CD4-positive, alpha-beta T cell treated with Interleukin-1 beta for 1 hour (primary cell): ENCODE measurements at places on chromosomes 2 and 18.

DNA sequence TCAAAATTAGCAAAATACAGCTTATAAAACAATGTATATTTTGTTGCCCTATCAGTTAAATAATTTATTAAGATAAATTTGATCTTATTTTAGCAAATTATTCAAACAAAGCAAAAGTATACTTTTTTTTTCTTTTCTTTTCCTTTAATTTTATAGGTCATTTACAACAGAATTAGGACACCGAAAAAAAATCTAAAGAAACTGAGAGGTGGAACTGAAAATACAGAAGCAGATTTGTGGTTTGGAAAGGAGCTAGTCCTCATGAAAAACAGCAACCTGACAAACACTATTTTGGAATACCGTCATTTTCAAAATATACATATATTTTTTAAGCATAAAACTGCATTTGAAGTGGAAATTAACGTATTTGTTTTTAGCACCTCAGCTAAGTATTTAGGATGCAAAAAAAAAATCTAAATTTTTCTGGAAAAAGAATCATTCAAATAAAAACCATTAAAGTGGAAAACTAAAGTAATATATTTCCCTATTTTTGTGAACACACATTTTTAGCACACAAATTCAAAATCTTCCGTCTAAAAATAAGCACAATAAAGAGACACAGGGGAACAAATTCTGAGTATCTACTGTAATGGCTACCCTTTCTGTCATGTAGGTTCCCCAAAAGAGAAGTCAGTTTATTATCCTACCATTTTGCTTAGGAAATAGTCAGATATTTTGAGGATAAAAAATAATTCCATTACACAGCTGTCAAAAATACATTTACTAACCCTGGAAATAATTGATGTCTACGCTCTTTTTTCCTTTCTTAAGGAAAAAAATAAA, 2.7 kb downstream of the CCDC88A start:
- no peak for DNase-seq

DNA sequence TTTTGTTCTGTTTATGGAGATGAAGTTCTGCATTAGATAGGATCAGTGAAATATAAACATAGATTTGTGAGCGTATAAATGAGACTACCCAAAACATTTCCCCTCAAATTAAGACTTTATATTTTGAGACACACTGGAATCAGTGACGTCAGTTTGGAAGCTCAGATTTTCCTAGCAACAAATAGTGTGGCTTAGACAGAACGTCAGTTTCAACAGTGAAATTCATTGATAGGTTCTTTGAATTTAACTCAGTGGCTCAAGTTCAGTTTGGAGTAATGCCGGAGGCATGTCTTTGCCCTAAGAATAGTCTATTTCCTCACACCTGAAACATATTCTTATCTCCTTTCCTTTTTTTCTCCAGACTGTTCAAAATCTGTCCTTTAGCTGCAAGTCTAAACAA, 113.6 kb upstream of the ARHGAP15 start:
- DNase-seq = no peak

GRCh38 chr2:11554399-11554716, 20.5 kb downstream of the GREB1 start:
- DNase-seq = no peak

GRCh38 chr2:12796657-12797056, 79.9 kb downstream of the TRIB2 start:
- no peak for DNase-seq

- peak; percentile 85 for DNase-seq
These were observed 757 bp upstream of the MTCL1 start for GRCh38 chr18:8704361-8705237.

GRCh38 chr18:25112821-25113434, 239.0 kb downstream of the ZNF521 start:
- DNase-seq = no peak

GRCh38 chr2:223050188-223050587, 1.8 kb upstream of the KCNE4 start:
- DNase-seq = no peak

DNA sequence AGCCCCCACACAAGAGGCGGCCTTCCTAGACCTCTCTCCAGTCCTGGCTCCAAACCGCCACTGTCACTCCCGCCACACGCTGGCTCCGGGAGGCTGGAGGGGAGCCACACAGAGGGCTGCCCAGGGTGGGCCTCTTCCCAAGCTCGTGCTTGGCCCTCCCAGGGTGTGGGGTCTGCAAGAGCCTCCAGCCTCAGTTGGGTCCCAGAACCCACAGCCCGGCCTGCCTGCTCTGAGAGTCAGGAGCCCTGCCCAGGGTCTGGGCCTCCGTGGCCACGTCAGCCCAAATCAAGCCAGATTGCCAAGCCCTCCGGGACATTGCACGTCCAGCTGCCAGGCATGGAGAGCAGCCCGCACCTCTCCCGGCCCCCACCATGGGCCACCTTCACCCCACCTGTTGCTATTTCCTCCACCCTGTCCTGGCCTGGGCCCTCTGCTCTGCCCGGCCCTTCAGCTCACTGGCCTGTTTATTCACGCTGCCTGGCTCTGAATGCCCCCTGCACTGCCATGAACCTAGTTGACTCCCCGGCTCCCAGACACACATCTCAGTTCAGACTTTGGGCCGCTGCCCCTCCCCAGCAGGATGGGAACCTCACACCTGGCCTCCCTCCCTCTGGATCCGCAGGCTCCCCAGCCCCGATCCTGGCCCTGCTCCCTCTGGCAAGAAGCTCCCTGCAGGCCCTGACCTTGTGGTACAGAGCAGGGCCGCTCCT, 61.0 kb downstream of the BIN1 start:
- no peak for DNase-seq

DNA sequence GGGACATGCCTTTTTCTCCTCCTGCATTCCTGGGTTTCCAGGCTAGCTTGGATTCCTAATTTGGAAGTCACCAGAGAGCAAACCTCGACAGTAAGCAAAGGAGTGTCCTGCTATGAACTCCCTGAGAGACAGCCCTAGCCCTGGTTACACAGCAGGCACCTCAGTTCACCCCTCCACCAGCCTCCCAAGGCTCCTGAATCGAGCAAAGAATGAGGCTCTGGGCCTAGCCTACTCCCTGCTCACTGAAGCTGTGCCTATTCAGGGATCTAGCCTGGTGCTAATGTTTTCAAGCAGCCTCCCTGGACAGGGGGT, 66.7 kb upstream of the RMDN2 start:
- DNase-seq = no peak

DNA sequence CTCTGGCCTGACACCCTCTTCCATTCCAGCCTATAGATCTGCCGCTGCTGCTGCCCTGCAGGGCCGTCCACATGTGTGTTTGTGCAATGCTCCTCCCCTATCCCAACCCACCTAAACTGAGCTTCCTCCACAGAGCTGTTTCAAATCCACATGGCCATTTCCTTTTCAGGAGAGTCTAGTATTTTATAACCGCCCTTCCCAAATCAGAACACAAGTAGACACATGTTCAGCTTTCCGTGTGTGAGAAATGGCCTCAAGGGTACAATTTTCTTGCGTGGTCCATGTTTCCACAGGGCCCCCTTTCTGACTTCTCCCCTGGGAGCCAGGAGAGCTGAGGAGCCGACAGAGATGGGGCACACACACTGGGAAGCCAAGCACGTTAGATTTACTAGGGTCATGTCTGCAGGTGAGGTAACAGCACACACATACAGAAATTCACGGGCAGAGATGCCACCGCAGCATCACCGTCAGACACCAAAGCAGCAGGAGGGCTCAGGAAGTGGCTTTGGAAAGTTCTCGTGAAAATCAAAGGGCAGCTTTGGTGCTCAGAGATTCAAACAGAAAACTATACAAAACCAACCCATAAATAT, 102.9 kb upstream of the TGFA start:
- peak; percentile 48 for DNase-seq

DNA sequence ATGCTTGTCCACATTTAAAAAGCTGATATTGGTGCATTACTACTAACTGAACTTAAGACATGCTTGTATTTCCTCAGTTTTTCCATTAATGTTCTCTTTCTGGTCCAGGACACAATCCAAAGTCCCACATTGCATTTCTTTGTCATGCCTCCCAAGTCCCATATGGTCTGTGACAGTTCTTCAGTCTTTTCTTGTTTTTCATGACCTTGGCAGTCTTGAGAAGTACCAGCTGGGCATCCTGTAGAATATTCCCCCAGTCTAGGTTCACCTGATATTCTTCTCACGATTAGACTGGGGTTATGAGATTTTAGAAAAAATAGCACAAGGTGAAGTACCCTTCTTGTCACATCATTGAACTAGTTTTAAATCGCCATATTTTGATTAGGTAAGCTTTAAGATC, 10.3 kb upstream of the ZBTB14 start:
- DNase-seq = no peak

GRCh38 chr2:178469219-178469849, 9.1 kb downstream of the FKBP7 start:
- no peak for DNase-seq

GRCh38 chr2:45242161-45242741, 233.0 kb upstream of the SIX2 start:
- DNase-seq = no peak

GRCh38 chr18:23668731-23669130, 6.0 kb upstream of the ANKRD29 start:
- DNase-seq = no peak

- no peak for DNase-seq
These were observed 117.7 kb downstream of the MEMO1 start for GRCh38 chr2:31893094-31893493.

DNA sequence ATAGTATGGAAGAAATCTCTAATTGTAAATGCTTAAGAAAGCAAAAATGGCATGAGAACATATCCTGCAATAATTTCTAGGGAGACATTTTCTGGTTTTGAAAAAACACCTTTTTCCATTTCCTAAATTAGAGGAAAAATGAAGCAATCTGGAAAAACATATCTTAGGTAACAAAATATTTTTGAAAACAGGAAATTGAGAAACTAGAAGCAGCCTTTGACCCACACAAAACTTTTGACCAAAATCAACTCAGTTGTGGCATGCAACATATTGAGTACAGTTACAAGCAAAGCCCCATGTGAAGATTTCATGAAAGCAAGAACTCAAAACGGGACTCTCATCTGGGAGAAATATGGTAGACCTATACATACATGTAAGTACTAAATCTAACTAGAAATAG, 28.6 kb upstream of the CHAC2 start:
- no peak for DNase-seq

GRCh38 chr2:240500561-240501423, 57.0 kb downstream of the ANKMY1 start:
- no peak for DNase-seq

GRCh38 chr2:46826569-46827245, 88.9 kb downstream of the MCFD2 start:
- DNase-seq = no peak

DNA sequence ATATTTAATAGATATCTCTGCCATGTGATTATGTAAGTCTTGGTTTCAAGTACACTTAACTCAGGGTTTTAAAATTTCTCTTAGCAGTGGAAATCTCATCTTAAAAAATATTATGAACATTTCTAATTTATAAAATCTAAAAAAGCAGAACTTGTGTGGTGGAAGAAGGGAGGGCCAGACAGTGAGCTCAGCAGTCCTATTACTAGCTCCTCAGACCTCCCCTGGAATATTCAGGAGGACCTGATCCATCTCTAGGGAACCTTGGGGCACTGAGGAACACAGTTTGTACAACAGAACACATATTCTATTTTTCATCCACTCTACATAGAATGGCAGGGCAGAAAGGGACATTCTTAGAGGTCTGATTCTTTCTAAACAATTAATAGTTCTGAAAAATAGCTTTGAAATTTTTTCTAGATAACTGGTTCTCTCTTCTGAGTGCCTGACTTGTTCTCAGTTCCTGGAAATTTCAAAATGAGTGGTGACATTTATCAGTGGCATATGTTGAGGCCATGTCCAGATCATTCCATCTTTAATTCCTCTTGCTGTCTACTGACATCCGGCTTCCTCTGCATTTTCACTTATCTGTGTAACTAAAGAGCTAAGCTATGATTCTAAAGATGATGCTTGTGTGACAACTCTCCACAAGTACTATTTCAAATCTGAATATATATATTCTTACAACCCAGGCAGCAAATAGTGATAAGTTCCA, 8.2 kb upstream of the MAP4K4 start:
- no peak for DNase-seq

- peak; percentile 51 for DNase-seq
These were observed at the start of gene RTKN for GRCh38 chr2:74441690-74442482. Gene RTKN (minus strand): TSS chr2:74441937. CDS start chr2:74441816, 121 bp downstream.

DNA sequence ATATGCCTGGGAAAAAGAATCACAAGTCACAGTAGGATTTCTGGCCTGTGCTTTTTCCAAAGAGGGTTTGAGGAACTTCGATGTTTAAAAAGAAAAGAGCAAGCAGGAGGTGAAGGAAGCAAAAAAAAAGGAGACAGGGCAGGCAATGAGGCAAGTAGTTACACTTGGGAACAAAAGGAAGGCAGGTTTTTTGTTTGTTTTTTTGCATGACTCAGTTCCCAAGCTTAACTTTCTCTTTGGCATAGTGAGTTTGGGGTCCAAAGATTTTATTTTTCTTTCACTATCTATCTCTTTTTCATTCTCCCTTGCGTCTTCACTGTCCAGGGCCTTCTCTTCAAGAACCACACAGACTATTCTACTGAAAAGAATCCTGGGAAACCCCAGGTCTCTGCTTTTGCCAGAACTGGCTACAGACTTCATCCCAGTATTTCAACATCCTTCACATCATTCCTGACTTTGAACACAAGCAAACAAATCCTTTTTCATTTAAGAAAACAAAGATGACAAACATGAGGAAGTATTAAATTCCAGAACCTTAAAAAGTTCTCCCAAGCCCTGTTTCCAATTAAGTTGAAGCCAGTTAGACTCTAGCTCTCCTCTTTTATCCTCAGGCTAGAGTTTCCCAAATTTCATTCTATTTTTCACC, 210.7 kb upstream of the RND3 start:
- no peak for DNase-seq

DNA sequence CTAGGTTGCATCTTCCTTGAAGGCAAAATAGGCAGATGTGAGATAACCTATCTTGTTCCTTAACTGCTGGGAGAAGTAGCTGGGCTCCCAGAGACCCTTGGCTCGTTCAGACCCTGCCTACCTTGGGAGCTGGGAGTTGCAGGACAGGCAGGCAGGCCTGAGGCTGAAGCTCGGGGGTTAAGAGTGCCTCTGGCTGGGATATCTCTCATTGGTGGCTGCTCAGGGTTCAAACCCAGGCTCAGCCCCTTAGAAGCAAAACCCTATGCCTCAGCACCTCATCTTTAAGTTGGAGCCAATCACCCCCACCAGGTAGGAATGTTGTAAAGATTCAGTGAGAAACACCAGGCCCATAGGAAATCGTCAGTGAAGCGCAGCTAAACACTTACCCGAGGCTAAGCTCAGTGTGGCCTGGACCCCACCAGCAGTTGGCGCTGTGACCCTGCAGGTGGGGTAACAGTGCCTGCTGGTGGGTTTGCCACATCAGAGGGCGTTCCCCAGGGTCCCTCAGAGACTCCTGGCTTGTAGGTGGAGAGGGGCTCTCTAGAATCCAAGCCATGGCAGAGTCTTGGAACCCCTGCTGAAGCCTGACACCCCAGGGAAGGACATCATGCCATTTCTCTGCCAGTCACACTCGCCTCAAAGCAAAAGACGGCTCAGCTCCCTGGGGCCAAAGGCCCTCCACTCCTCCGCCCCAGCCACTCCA, 54.6 kb upstream of the GPR17 start:
- DNase-seq = peak; percentile 70

GRCh38 chr2:21250673-21251072, 126.9 kb downstream of the TDRD15 start:
- no peak for DNase-seq

GRCh38 chr18:77754475-77755044, 504.9 kb downstream of the GALR1 start:
- no peak for DNase-seq
